ENCODE measurements at places on chromosomes 1 and 21.

DNA sequence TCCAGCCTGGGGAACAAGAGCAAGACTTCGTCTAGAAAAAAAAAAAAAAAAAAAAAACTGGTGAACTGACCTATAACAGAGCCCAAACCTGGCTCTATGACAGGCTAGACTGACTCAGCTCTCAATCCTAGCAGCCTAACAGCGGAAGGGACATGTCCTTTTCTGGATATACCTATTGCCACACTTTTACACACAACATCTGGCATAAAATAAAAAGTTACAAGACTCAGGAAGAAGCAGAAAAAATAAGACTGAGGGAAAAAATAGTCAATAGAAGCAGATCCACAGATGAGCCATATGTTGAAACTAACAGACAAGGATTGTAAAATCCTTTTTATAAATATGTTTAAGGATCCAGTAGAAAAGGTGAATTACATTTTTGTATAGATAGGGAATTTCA lies 57.5 kb upstream of the IPO9 start:
- no peak for DNase-seq

DNA sequence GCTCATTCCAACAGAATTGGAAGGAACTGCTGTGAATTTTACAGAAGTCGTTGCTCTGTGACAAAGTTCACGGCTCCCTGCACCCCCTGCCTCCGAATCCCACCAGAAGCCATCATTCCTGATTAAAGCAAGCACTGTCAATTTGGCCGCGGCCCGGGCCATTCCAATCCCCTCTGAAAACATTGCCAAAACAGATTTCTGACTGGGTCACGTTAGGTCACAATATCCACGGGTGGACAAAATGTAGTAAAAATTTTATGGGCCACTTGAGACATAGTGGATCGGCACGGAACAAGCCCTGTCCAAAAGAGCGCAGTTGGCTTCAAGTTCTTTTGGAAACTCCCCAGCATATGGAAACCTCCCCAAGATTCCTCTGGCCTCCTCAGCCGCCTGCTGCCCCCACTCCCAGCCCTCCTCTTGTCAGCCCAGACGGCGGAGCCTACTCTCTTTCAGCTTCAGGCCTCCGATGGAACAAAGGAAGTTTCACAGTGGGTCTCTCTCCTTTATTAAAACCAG lies 67.2 kb upstream of the IFNAR2 start:
- DNase-seq: no peak

DNA sequence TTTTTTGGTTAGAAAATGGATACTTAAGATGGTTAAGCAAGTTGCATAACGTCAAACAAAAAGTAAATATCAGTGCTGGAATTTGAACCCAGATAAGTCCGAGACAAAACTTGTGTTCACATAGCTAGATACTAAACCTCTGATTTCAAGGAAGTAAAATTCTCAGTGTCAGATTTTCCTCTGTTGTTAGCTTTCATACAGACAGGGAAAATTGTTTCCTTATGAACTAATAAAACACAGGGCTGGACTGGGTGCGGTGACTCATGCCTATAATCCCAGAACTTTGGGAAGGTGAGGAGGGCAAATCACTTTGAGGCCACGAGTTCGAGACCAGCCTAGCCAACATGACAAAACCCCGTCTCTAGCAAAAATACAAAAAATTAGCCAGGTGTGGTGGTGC lies 51.3 kb downstream of the PCNX2 start:
- no peak for DNase-seq

GRCh38 chr1:43693371-43693770 lies 14.0 kb upstream of the ST3GAL3 start:
- no peak for DNase-seq

DNA sequence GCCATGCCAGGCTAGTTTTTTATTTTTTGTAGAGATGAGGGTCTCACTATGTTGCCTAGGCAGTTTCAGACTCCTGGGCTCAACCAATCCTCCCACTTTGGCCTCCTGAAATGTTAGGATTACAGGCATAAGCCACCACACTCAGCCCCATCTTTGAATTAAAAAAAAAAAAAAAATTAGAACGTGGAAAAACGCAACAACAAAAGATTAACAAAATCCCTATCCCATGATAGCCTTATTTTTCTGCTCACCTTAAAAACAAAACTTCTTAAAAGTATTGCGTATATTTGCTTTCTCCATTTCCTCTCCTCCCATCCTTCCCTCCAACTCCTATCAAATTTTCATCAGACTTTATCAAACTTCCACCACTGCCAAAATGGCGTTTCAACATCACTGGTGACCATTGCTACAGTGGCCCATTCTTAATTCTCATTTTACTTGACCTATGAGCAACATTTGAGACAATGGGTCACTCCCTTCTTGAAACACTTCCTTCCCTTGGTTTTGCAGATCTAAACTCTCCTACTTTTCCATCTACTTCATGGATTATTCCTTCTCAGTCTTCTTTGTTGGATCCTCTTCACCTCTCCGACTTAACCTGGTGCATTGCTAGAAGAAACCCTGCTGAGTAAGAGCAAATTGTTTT lies 579 bp upstream of the ZNF684 start:
- no peak for DNase-seq

- DNase-seq: no peak
Observed at GRCh38 chr1:77014073-77014788, 147.0 kb downstream of the ST6GALNAC5 start.

DNA sequence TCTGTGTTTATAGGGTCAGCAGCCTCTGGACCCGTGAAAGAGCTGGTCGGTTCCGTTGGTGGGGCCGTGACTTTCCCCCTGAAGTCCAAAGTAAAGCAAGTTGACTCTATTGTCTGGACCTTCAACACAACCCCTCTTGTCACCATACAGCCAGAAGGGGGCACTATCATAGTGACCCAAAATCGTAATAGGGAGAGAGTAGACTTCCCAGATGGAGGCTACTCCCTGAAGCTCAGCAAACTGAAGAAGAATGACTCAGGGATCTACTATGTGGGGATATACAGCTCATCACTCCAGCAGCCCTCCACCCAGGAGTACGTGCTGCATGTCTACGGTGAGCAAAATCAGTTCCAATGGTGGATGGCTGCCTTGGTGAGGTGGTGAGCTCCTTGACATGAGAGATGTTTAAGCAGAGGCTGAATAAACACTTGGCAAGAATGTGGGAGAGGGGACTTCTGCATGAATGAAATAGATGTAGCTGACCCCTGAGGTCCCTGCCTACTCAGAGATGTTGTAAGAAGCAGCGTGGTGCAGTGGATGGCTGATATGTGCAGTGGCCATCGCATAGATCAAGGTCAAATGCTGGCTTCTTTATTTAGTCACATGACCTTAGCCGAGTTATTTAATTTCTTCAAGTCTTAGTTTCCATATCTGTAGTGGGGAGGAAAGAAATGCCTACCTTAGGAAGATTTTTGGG lies 9.3 kb downstream of the SLAMF7 start:
- DNase-seq: no peak

GRCh38 chr1:236998546-236998945 lies 5.7 kb downstream of the MT1HL1 start:
- DNase-seq: no peak

GRCh38 chr1:107048241-107048640 lies 8.2 kb upstream of the PRMT6 start:
- DNase-seq: no peak

DNA sequence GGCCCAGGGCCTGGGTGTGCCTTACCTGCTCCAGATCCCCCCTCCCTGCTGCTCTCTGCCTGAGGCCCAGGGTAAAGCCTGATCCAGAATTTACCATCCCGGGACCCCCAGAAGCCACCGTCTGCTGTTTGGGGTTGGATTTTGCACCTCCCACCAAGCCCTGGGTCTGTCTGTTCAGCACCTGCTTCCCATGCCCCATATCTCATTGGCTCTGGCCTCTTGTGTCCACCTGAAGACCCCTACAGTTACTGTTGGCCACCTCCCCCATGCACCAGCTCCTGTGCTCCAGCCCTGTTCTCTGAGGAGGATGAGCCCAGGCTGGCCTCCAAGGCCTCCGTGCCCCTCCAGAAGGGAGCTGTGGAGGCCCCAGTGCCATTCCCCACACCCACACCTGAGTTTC lies 113.9 kb downstream of the GRIK3 start:
- DNase-seq: no peak

DNA sequence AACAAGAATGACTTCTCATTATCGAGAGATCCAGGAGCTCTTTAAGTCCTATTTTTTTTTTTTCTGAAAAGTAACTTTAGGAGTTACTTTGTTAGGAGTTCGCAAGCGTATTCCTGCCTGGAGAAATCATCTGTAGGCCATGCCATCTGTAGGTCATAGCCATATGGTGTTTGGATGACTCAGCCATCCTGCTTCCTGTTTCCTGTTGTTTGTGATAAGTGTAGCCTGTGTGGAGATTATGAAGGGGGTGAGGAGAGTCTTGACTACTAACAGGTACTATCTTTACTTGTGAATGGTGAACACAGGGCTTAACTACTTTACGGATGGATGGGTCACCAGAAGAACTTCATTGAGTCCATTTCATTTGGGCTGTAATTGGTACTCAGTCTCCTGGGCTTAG lies 327.2 kb downstream of the PTPRU start:
- DNase-seq: no peak

GRCh38 chr21:40714536-40714935 lies 132.4 kb downstream of the DSCAM start:
- DNase-seq: no peak

DNA sequence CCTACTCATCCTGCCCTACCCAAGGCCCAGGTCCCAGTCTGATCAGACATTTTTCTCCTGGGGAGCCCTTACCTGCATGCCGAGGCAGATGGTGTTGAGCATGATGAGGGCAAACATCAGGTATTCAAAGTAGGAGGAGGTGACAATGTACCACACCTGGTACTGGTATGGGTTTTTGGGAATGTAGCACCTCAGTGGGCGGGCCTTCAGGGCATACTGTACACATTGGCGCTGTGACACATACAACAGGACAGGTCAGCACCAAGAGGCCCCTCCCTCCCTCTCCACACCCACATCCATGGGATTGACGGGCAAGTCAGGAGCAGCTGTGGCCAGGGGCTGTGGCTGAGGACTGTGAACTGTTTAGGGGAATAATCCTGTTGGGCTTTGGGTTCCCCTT lies 37.1 kb upstream of the KIF21B start:
- DNase-seq: no peak

DNA sequence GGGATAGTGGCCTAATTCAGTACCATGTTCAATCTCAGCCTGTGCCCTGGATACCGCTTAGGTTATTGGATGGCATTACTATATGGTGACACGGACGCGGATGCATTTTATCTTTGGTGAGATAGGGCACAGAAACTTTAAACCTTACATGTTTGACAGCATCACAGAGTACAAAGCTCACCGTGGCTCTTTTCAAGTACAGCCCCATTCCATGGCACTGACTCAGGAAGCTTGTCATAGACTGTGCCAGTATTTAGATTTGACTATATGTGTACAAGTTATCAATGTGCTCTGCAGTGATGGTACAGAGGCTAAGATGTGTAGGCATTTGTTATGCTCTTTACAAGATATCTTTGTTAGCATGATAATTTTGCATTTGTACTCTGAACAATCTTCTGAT lies 169.0 kb downstream of the RYR2 start:
- DNase-seq: no peak

GRCh38 chr1:176826265-176826664 lies 338.2 kb downstream of the ASTN1 start:
- DNase-seq: no peak

- no peak for DNase-seq
Observed at GRCh38 chr1:81811757-81812371, 11.1 kb downstream of the ADGRL2 start.

DNA sequence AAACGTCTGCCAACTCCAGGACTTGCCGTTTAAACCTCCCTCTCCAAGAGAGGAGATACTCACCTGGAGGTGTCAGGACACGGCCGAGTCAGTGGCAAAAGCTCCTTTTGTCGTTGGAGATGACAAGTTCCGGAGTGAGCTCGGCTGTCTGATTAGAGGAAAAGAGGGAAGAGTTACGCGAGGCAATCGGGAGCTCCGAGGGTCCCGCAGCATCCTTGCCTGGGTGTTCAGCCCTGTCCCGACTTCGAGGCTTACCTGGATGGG lies 497 bp downstream of the ID3 start:
- no peak for DNase-seq

DNA sequence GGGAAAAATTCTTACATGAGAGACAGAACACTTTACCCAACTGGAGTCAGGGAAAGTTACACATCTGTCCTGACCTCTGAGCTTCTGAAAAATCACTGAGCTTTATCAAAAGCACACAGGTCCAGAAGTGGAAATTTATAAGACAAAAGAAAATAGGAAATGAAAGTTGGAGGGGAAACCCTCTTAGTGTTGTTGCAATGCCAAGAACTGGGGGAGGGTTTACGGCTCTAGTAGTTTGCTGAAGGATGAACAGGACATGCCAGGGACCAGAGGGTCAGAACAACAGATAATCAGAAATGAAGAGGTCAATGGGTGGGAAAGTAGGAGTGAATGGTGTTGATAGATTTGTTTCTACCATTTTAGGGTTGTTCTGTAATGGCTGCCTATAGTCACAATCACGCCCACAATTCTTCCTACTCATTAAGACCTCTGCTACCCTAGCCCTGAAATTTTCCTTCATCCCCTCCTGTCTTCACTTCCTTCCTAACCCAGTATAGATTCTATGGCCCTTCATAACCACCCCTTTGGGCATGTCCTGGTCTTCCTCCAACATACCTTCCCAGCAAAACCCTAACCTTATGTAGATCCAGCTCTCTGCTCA lies 30.3 kb upstream of the FMOD start:
- DNase-seq: no peak

- no peak for DNase-seq
Observed at GRCh38 chr1:93021539-93022134, 57.4 kb upstream of the MTF2 start.

DNA sequence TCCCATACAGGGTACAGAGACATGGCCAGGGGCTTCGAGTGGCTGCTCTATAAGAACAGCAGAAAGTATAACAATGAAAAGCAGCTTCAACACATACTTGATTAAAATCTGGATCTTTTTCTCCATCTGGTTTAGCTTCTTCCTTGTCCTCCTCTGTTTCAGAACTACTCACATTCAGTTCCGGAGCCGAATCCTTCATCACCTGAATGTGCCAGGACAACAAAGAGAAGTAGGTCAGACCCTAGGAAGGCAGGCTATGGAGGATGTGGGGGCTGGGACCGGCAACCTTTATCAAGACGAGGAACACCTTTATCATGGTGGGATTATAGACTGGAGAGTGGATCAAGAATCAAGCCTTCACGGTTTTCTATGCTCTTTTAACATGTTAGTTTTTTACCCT lies 32.2 kb upstream of the RAP1GAP start:
- no peak for DNase-seq
